Activated naive CD8-positive, alpha-beta T cell treated with anti-CD3 and anti-CD28 coated beads, Interleukin-2, amount 10 ng/mL, durations not matched to agents 7 days and 5 days (primary cell): ENCODE measurements at places on chromosomes 16 and 17. TPM values are rescaled to one million over a fixed set of nuclear protein-coding genes. Genes with fewer than 3 reads are reported as not detected.

Gene SMPD3
- 16.9 TPM for total RNA-seq

Gene KRT9
- not detected for total RNA-seq

Gene FUS
- total RNA-seq: 540 TPM

DNA sequence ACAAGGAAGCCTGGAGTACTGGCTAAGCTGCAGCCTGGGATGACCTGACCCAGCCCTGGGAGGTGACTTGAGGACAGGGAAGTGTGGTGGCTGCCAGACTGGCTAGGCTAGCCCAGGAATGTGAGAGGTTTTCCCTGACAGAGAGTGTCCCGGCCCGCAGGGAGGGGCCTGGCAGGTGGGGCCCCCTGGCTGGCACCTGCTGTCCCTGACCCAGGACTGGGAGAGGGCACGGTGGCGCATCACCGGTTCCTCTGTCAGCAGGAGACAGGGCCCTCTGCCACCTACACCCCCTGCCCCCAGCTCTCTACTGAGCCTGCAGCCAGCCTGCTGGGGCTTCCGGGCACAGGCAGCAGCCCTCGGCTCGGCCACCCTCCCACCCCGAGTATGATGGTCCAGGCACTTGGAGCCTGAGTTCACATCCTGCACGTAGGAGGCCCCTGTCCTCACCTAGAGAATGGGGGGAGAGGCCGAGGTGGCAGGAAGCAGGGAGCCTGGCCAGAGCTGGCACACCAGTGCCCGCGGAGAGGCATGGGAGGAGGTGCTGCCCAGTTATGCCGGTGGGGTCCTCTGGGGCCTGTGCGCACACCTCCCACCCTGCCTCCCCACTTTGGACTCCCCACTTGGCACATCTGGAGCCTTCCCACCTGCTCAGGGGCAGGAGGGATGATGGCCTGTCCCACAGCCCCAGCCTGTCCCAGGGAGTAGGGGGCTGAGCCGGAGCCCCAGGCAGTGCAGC lies 528 bp downstream of the PRSS27 start:
- DNase-seq: no peak
